ENCODE measurements at places on chromosomes 7 and 10. TPM values are rescaled to one million over a fixed set of nuclear protein-coding genes. Genes with fewer than 3 reads are reported as not detected.

- DNase-seq: no peak
These were observed 9.3 kb downstream of the MKLN1 start for GRCh38 chr7:131336956-131337355.

Gene TBXAS1
- 8.6 TPM for total RNA-seq

GRCh38 chr7:41261080-41261479 lies 441.8 kb downstream of the INHBA start:
- no peak for DNase-seq

Gene GPR141
- 3.1 TPM for total RNA-seq

- no peak for DNase-seq
These were observed 114.9 kb upstream of the FAM3C start for GRCh38 chr7:121510858-121511482.

Gene MYH16
- total RNA-seq: not detected

Gene SYT15
- total RNA-seq: 2.5 TPM

Gene AKR1C4
- total RNA-seq: not detected

Gene SPDYE2
- total RNA-seq: 0.16 TPM

GRCh38 chr10:78252286-78252685 lies 218.6 kb downstream of the RPS24 start:
- DNase-seq: no peak

DNA sequence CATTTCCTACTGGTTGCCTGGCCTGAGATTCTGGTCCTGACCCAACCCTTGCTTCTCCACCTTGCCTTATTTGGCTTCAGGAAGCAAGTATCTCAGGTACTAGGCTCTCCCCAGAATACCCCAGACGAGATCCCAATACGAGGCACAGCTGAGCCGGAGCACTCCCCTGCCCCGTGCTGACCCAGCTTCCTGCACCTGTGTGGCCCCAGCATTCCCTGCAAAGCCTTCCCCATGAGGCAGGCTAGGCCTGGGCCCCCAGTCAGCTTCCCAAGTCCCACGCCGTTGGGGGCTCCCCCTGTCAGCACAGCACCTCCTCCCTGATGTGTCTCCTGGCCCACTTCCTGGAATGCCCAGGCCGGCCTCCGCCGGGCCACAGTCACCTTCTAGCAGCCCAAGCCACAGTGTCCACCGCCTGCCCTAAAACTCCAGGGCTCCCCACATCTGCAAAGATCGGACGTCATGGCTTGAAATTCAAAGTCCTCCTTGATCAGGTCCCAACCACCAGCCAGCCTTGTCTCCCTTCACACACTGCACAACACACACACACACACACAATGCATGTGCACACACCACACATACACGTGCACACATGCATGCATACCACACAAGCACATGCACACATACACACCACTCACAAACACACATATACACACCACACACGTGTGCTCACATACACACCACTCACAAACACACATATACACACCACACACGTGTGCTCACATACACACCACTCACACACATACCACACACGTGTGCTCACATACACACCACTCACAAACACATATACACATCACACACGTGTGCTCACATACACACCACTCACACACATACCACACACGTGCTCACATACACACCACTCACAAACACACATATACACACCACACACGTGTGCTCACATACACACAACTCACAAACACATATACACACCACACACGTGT lies 78.9 kb upstream of the FOXK1 start:
- DNase-seq: no peak

GRCh38 chr10:74079936-74080590 lies 70.6 kb downstream of the AP3M1 start:
- DNase-seq: no peak

DNA sequence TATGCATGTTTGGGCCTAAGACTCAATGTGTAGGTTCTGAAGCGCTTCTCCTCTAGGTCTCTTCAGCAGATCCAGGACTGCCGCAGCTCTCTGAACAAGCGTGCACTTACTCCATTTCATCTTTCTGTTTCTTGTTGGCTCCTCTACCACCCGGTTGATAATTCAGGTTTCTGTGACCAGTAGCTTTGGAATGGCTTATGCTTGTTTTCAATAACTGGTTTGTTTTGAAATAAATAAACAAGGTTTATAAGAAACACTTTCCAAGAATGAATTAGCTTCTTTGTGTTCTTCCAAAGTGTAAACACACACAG lies 1.5 kb downstream of the MDFIC start:
- DNase-seq: no peak

Gene SLIT1
- total RNA-seq: 0.58 TPM

Gene GOLGA7B
- total RNA-seq: 0.11 TPM

- no peak for DNase-seq
These were observed 59.2 kb upstream of the GLCCI1 start for GRCh38 chr7:7909376-7909775.

Gene ATE1
- total RNA-seq: 62.7 TPM

DNA sequence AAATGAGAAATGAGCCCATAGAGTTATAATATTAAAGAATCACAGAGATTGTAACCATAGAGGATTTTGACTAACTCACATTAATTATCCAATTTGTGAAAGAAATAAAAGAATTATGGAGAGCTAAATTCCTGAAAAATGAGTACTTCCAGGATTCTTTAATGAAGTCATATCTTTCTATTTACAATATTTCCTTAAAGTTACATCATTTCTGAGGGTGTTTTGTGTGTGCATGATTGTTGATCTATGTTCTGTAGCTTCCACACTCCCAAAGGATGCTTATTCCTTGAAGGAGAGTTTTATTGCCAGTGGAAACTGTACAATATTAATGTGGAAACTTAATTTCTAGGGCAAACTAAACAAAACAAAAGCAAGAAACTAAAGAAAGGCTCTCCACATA lies 299.6 kb downstream of the MDFIC start:
- DNase-seq: no peak

- DNase-seq: no peak
These were observed 64.8 kb downstream of the CALD1 start for GRCh38 chr7:134844200-134844599.

- no peak for DNase-seq
These were observed 220.9 kb downstream of the C7orf25 start for GRCh38 chr7:42690794-42691639.

DNA sequence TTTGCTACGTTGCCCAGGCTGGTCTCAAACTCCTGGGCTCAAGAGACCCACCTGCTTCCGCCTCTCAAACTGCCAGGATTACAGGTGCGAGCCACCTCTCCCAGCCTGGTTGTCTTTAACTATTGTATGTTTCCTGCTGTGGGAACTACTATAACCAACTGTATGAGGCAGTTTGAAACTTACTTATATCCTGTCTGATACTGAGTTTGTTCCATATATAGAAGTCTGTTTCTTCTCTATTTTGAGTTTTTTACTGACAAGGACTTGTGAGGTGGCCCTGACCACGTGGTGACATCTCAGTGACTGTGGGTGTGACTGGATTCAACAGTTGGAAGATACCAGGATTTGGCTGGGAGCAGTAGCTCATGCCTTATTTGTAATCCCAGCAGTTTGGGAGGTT lies 14.2 kb downstream of the FBH1 start:
- DNase-seq: no peak

DNA sequence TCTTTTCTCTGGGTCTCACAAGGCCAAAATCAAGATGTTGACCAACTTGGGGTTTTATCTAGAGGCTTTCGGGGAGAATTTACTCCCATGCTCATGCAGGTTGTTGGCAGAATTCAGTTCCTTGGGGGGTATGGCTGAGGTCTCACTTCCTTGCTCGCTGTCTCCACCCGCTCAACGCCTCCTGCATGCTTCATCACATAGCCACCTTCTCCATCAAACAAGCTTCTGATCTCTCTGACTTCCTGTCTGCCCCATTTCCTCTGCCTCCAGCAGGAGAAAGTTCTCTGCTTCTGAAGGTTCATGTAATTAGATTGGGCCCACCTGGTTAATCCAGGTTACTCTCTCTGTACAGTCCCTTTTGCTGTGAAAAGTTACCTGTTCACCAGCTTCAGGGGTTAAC lies 179.1 kb upstream of the FZD1 start:
- no peak for DNase-seq

GRCh38 chr10:48365668-48366067 lies 59.2 kb downstream of the MAPK8 start:
- DNase-seq: no peak

DNA sequence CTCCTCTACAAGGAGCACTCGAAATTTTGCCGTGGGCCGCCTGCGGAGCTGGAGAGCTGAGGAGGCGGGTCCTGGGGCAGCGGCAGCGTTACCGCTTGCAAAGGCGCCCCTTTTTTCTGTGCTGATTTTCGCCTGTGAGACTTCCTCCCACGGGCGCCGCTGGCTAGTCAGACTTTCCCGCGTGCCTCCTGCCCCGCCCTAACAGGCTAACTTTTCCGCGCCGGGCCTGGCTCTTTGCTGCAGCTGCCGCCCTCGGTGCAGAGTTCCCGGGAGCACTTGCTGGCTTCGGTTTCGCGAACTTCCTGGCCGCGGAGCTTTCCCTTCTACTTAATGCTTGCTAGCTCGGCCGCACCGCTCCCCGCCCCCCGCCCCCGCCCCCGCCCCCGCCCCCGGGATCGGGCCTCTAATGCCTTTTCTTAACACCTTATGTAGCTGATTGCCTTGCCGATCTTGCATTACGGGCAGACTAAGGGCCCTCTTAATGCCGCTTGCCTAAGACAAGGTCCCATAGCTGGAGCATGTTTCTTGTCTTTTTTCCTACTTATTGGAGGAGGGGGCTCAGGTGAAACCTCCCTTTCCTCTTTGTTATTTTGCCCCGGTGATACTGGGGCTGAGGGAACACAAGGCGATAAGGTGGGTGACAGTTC lies 37.9 kb upstream of the RASGEF1A start:
- DNase-seq: no peak

DNA sequence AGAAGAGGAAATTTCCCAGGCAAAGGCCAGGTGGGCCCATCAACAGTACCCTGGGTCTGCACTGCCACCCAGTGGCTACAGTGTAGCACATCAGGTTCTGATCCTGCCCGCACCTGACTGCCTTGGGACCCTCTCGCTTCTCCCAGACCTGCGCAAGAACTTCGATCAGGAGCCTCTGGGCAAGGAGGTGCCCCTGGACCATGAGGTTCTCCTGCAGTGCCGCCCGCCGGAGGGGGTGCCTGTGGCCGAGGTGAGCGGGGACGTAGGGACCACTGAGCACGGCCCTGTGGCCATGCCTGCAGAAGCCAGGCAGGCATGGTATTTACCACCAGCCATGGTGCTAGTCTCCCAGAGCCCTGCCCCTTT lies 33.9 kb upstream of the SLC29A3 start:
- DNase-seq: no peak

- no peak for DNase-seq
These were observed 6.6 kb upstream of the PON1 start for GRCh38 chr7:95330961-95331337.

- DNase-seq: no peak
These were observed 8.4 kb upstream of the PURB start for GRCh38 chr7:44893710-44894234.

- no peak for DNase-seq
These were observed 310.6 kb downstream of the PARD3 start for GRCh38 chr10:34504534-34504933.

Gene ABCC2
- 2.3 TPM for total RNA-seq

Gene OPTN
- 38.5 TPM for total RNA-seq

Gene SFTPA1
- not detected for total RNA-seq

DNA sequence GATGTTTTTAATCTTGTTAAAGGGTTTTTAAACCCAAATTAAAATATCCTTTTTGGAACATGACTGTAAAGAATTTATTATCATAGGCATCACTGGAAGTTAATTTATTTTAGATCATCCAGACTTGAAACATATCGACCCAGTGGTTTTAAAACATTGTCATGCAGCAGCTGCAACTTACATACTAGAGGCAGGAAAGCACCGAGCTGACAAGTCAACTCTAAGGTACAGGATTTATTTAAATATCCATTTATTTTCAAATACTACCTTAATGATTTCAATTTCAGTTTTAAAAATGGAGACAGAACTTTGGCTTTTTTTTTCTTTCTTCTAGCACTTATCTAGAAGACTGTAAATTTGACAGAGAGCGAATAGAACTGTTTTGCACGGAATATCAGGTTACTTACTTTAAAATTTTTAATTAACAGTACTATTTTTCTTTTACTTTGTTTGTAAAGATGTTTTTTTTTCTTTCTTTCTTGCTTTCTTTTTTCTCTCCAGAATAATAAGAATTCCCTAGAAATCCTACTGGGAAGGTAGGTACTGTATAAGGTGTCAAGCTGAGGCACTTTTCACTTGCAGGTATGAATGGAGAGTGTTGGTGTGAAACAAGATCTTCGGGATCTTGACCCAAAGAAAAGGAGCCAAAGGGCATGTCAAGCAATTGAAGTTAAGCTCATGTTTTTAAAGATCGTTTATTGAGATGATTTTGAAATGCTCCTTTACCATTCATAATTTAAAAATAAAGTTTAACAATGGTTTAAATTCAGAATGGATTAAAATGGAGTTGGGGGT lies 1.8 kb downstream of the COMMD3 start:
- no peak for DNase-seq

- DNase-seq: no peak
These were observed 239.0 kb upstream of the PHYHIPL start for GRCh38 chr10:58937423-58937822.

Gene HOGA1
- total RNA-seq: 0.53 TPM

GRCh38 chr10:132206806-132207535 lies 20.2 kb downstream of the DPYSL4 start:
- no peak for DNase-seq

DNA sequence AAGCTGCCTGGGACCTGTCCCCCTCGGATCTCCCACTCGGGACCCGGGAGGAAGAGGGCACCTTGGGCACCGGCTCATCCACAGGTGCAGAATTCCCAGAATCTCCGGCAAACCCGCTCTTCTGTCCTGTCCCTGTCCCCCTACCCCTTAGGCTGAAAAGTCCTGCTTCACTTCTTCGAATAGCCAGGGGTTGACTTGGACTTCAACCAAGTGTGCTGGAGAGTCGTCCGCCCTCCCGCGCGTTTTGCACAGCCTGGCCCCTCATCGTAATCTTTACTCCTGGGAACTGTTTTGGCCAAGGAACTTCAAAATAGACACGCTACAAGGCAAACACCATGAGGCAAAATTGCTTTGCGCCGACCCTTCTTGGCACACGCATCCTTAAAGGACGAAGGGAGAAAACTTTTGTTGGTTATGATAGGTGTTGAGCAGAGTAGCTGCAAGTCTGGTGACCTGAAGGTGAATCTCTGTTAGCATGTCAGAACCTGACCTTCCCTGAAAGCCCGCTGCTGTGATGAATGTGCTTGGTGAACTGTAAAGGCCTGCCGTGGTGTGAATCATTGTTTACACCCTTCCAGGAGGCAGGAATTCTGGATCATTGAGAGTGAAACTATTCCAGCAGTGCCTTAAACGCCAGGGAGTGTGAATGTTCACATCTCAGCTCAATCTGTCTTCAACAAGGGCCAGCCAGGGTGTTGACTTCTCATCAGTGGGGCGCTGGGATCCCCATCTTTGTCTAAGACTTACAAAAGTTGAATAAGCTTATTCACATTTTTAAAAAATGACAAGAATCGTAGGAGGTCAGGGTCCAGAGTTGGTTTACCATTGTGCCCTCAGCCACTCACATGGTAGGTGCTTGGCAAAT lies 589 bp upstream of the RAPGEF5 start:
- DNase-seq: no peak

Gene CFAP43
- 1.4 TPM for total RNA-seq

Gene CNPY1
- 0.32 TPM for total RNA-seq

GRCh38 chr7:142488036-142488633 lies 230.3 kb upstream of the PRSS58 start:
- no peak for DNase-seq

Data from urinary bladder (tissue), 4 donors.